ENCODE measurements at places on chromosomes 13 and 19.

DNA sequence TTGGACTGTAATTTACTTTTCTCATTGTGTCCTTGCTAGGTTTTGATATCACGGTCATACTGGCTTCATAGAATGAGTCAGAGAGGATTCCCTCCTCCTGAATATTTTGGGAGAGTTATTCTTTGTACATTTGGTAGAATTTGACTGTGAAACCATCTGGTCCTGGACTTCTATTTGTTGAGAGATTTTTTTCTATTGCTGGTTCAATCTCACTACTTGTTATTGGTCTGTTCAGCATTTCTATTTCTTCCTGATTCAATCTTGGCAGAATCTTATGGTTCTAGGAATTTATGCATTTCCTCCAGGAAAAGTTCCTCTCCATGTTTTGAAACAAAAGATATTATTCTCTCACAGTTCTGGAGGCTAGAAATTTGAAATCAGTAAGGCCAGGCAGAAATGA, 4.9 kb upstream of the CD33 start:
- no peak for DNase-seq

GRCh38 chr13:98298599-98298998, 121.5 kb upstream of the RNF113B start:
- no peak for DNase-seq

GRCh38 chr19:18098891-18099622, 1.5 kb downstream of the MAST3 start:
- peak; percentile 35 for DNase-seq

DNA sequence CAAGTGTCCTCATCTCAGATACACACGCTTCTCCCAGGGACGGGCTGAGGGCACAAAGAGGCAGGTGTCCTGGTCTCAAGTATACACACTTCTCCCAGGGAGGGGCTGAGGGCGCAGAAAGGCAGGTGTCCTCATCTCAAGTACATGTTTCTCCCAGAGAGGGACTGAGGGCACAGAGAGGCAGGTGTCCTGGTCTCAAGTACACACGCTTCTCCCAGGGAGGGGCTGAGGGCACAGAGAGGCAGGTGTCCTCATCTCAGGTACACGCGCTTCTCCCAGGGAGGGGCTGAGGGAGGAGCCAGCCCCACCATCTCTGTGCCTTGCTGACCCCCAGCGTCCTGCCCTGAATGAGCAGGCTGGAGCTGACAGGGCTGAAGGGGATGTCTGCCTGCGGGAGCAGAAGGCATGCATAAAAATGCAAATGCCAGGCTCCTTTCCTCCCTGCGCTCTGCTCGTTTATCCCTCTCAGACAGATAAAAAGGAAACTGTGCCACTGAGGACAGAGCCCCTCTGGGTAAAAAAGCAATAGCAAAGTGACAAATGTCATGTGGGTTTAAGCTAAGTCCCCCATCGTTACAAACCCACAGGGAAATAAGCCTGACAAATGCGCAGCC, 96.1 kb upstream of the UQCRFS1 start:
- DNase-seq, result no peak

DNA sequence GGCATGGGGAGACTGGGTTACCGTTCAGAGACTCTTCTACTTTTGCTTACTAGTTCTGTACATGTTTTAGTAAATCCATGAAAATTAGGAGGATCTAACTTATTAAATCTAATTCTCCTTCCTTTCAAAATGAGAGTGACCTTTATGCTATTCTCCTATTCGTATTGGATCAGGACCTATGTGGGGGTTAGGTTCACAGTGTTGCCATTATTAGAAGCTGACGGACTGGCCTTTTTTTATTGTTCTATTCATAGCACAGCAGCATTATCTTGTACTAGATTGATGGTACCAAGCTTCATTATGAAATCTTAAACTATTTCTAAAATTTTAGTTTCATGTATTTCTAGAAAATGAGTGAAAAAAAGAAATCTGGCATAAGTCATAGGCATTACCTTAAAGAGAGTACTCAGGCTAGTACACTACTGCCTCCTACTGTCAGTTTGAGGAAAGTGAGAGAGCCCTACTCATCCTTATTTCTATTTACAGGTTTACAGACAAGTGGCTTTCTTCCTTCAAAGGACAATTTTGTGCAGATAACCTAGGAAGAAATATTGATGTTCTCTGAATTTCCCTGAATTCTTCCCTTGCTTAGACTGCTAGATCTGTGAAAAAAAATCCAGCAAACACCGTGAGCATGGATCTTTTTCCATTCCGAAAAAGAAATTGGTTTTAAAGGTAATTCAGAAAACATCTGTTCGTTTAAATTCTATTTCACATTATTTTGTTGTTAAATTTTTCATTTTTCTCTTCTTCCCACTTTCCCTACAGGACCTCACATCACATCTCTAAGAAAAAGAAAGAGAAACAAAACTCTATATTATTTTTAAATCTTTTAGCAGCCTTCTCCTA, 485.5 kb downstream of the DIAPH3 start:
- DNase-seq, result peak; percentile 61

GRCh38 chr19:1752757-1753728, at the start of gene ONECUT3:
Gene ONECUT3, plus strand, starts transcription at chr19:1753506. Its CDS starts 157 bp downstream, at chr19:1753663.
- DNase-seq, result no peak

DNA sequence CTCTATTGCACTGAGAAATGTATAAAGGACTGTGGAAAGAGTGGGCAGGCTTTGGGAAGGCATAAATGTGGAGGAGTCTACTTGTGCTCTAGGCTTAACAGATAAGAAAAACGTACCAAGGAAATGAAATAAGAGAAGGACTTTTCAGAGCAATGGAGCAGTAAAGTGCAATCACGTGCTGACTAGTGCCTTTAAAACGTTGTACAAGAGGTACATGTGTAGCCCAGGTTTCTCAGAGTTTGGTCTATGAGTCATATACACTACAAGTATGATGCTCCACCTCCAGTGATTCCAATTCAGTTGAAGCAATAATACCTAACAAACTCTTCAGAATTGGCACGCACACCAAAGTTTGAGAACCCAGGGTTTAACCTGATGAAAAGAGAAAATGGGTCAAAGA, 13.4 kb upstream of the FNDC3A start:
- no peak for DNase-seq

DNA sequence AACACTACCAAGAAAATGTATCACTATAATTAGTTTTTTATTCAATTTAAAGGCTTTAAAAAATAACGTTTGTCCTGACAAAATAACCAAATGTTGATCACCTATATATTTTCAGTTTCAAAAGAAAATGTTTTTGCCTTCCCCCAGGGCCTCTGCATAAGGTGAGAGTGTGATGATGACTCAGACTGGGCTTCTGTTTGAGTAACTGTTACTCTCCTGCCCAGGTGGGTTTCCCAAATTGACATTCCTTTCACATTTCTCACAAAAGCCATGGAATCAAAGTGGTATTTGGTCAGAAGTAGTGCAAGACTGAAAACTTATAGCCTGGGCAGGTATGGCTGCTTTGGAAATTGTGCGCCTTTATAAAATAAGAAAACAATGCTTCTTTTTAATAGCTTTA, 180.6 kb downstream of the COG6 start:
- no peak for DNase-seq

DNA sequence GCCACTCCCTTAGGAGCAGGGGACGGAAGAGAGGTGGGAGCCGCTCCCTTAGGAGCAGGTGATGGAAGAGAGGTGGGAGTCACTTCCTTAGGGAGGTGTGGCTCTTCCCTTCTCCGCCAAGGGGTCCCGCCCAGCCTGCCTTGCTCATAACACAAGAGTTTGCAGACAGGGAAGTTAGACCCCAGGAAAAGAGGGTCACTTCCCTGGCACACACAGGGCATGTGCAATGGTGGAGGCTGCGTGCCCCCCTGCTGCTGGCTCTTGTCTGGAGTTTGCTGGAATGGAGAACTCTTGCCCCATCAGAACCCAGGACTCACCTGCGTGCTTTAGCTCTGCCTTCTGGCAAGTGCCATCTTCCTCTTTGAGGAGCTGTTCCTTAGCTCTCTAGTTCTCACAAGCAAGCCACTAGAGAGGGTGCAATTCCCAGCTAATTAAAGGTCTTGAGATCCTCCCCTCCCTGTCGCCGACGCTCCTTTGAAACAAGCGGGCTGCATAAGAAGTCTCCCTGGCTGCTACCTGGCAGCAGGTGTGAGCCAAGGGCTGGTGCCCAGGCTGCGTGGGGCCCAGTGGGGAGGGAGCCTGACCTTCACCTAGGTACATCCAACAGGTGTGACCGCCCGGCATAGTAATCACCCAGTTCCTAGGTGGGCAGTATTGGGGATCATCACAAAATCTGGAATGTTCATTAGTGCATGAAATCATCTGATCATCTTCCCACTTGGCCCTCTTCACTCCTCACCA, 281.6 kb downstream of the ZNF536 start:
- no peak for DNase-seq

- DNase-seq, result no peak
These were observed 704 bp upstream of the TMEM86B start for GRCh38 chr19:55229145-55229788.

DNA sequence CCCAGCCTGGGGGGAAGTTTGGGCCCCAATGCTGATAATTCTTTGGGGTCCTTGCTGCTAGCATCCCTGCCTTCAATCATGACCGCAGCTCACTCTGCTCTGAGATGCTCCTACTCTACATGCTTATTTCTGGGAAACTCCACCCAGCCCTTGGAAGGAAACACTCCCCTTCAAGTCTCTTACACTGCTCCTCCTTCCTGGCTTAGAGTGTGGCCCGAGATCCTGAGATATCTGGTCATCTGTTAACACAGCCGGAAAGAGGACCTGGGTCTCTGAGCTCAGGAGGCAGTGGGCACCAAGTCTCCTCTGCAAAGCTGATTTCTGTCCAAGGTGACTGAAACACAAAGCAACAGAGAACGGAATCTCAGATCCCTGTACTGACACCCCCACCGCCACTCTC, 33.0 kb downstream of the CYP4F2 start:
- DNase-seq, result no peak

DNA sequence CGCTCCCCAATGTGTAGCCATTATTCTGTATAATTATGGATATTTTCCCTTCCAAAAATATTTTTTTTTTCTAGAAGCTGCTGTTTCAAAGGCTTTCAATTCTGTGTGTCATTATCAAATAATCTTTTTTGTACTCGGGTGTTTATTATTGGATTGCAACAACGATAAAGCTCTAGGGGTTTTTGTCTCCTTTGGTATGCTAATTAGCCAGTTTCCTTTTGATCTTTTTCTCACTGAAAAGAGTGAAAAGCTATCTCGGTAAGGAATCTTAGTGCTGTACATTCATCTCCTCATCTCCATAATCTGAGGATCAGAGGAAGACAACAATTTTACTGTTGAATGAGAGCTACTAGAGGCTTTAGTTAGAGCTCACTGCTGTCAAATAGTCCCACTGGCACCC, 136.6 kb downstream of the OLFM4 start:
- DNase-seq, result no peak

DNA sequence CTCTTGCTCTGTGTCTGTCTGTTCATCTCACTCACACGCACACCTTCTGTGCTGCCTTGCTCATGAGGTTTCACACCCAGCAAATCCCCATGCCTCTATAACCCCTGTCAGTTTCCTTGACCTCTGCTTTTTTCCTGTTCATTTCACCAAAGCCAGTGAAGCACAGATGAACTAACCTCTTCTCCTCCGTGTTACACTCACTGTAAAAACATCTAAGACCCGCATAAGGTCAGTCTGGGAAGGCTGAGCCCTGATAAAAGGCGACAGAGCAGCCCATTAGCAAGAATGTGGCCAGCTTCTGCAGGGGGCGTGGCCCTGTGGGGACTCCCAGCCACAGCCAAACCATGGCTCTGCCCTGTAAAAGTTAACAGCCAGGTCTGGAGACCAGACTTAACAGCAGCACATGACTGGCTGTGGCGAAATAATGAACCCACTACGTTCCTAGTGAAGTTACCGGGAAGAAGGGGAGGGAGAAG, 42.8 kb upstream of the NPAS1 start:
- no peak for DNase-seq

GRCh38 chr13:83824120-83824519, 58.2 kb downstream of the SLITRK1 start:
- DNase-seq, result no peak

- DNase-seq, result no peak
These were observed 57.5 kb downstream of the RAB20 start for GRCh38 chr13:110503979-110504499.

- DNase-seq, result no peak
These were observed 843 bp downstream of the ANO8 start for GRCh38 chr19:17333611-17334413.

GRCh38 chr13:102035969-102036368, 365.9 kb downstream of the FGF14 start:
- no peak for DNase-seq

GRCh38 chr13:46478651-46479050, 74.3 kb upstream of the LRCH1 start:
- DNase-seq, result no peak

- DNase-seq, result no peak
These were observed 8.6 kb downstream of the ZBTB7A start for GRCh38 chr19:4057931-4058692.

DNA sequence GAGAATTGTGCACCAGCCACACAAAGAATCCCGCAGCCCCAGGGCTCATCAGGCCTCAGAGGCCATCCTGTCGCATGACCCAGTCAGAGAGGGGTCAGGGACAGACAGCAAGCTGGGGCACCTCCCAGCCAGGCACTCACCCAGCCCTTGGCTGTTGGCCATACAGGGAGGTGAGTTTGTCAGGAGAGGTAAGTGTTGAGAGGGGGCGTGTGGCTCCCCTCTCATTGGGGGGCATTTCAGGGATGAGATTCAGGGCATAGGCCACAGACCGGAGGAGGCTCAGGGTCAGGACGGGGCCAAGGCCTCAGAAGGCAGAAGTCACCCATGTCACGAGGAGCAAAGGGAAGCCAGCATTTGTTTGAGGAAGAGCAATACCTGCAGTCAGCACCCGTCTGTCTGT, 37.1 kb downstream of the MYO9B start:
- DNase-seq, result peak; percentile 64

- no peak for DNase-seq
These were observed 1.3 kb downstream of the ZNF749 start for GRCh38 chr19:57436417-57436816.

DNA sequence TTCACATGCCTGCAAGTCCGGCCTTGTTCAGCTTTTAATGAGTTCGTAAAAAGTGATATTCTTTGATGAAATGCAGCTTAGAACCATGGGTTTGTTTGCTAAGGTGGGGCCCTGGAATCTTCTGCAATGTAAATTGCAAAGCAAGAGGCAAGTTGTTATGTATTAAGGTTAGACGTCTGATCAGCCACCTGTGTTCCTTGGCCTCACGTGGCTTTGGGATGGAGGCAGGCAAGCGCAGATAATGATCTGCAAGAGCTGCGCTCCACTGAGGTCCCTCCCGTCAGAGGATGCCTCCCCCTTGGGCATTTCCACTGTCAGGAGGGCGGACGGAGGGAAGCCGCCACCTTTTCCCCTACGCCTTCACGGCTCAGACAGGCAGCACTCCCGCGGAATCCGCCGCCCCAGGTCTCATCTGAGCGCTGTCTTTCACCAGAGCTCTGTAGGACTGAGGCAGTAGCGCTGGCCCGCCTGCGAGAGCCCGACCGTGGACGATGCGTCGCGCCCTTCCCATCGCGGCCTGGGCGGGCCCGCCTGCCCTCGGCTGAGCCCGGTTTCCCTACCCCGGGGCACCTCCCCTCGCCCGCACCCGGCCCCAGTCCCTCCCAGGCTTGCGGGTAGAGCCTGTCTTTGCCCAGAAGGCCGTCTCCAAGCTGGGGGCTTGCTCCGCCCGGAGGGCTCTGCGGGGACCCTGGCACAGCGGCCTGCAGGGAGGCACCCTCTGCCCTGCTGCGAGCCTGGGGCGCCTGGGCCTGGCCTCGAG, 110.9 kb downstream of the CRYL1 start:
- DNase-seq, result no peak

- DNase-seq, result no peak
These were observed 18.2 kb upstream of the STK24 start for GRCh38 chr13:98595134-98595533.

All from Ammon's horn (tissue), 1 donor.